ENCODE measurements at places on chromosomes 7 and 10.

GRCh38 chr7:52355053-52355452 is 680.4 kb upstream of the POM121L12 start:
- no peak for DNase-seq

DNA sequence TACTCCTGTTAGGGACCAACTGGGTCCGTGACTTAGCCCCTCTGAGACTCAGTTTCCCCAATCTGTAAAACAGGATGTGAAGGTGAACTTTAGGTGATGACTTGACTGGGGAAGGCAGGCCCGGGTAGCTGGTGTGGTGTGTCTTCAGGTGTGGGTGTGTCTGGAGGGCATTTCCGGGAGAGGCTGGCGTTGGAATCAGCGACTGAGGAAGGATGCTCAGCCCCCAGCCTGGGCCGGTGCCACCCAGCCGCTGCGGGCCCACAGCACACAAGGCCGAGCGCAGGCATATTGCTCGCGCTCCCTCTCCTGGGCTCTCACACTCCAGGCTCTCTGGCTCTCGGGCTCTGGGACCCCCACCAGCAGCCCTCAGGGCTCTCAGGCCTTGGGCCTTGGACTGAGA is 31.7 kb upstream of the CNPY1 start:
- DNase-seq, result no peak

DNA sequence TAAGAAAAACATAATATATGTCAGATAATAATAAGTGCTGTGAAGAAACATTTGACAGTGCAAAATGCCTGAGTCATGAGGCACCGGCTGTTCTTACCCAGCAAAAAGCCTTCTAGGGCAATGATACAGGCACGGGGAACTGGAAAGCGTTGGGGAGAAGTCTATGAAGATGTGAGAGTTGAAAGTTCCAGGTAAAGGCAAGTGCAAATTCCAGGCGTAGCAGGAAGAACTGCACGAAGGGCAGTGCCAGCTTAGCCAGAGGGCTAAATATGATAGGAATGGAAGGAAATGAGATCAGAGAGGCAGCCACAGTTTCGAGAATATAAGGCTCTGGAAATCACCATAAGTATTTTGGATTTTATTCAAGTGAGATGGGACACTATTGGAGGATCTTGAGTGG is 87.0 kb downstream of the IPMK start:
- DNase-seq, result peak; percentile 15

DNA sequence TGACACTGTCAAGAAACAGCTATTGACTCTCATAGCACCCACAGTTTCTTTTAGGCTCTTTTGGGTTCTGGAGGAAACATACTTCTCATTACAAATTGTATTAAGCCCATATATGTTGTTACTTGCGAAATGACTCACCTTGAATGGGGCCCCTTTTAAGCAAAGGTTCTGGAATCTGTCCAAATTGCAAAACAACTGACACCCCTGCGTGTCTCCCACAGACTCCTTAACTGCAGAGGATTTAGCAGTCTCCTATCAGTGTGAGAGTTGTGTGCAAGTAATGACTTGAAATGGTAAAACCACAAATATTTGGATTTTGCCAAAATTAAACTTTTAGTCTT is 192.3 kb downstream of the DNAJC1 start:
- no peak for DNase-seq

GRCh38 chr10:130363899-130364445 is 227.8 kb downstream of the GLRX3 start:
- DNase-seq, result no peak

GRCh38 chr7:39260279-39260844 is 282.7 kb downstream of the POU6F2 start:
- no peak for DNase-seq

GRCh38 chr7:106456329-106456728 is 171.5 kb upstream of the NAMPT start:
- no peak for DNase-seq

DNA sequence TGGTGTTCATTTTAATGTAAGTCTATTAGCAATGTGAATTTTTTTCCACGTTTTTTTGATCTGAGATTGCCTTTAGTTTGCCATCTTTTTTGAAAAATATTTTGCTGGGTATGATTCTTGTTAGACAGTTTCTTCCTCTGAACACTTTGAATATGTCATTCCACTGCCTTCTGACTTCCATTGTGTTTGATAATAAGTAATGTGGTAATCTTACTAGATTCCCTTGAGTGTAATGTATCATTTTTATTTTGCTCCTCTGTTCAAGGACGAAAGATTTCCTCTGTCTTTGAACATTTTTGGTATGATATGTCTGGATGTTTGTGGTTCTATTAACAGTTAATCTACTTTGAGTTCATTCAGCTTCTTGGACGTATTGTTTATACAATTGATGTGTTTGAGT is 371.4 kb downstream of the SUGCT start:
- DNase-seq, result no peak

- DNase-seq, result no peak
Measured at GRCh38 chr7:119959811-119960210, 313.2 kb upstream of the KCND2 start.

DNA sequence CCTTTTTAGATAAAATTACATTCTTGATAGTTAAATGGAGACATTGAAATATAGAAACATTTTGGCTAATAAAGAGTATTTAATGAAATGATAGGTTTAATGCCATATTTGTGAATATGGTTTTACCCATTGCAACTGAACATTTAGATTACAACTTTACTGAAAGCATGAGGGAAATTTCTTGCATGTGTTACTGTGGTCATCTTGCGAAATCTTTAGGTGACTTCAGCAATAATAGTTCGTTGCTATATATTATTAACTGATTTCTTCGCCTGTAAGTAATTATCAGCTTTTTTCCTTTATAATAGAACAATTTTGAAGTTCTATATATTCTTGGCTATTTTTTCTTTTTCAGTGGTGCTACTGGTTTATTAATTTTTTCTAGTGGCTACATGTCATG is 83.2 kb downstream of the MLLT10 start:
- no peak for DNase-seq

GRCh38 chr7:125253452-125254190 is 324.0 kb upstream of the POT1 start:
- no peak for DNase-seq

GRCh38 chr10:101357958-101358357 is 4.0 kb downstream of the BTRC start:
- no peak for DNase-seq

DNA sequence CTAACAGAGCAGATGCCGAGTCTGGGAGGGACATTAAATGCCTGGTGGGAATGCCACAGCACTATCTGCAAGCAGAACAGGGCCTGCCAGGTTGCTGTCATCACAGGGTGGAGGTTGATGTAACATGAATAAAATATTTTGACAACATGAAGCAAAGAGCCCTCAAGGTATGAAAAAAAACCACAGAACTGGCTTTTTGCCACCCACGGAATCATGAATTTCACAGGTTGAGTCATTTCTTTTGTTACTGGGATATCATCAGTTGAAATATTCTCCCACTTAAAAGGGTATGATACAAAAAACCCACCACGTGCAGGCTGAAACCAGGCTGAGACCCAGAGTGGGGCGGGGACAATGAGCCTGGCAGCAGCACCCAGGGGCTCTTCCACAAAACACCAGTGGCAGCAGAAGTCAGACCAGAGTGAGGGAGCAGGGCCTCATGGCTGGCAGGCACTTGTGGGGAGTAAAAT is 220.1 kb downstream of the TNS3 start:
- peak; percentile 90 for DNase-seq

- DNase-seq, result no peak
Measured at GRCh38 chr7:150716368-150716767, at the start of gene GIMAP1. TSS of gene GIMAP1 (plus strand) at chr7:150716613. CDS start at chr7:150719048, 2,435 bp downstream.

- peak; percentile 44 for DNase-seq
Measured at GRCh38 chr7:45203936-45204445, 46.4 kb downstream of the RAMP3 start.

GRCh38 chr7:40721342-40721949 is 586.6 kb downstream of the SUGCT start:
- peak; percentile 7 for DNase-seq

- DNase-seq, result no peak
Measured at GRCh38 chr7:18364396-18364795, 131.2 kb upstream of the HDAC9 start.

DNA sequence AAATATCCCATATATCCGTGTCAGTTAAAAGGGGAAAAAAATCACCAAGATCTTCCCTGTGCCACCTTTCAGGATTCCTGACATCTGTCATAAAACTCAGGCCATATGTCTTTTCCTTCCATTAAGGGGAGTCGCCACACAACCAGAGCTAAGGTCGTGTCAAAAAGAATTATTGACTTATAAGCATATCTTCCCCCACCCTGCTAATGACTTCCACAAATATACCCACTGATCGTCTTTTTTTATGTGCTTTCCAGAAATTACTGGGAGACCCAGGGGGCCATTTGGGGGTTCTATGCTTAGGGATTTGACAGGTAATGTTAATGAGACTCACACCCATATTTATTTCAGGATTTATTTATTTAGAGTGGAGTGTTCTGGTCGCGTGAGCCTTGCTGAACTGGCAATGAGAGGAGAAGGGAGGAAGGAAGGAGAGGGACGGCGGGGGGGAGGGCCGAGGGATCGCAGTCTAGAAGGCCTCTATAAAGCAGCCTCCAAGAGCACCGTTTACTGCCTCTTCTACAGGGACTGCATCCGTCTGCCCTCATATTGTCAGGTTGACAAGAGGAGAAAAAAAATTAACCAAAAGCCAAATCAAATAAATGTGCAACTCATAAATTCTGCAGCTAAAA is 135.7 kb upstream of the MGMT start:
- no peak for DNase-seq

GRCh38 chr10:126392469-126392868 is 4.2 kb upstream of the ADAM12 start:
- no peak for DNase-seq

DNA sequence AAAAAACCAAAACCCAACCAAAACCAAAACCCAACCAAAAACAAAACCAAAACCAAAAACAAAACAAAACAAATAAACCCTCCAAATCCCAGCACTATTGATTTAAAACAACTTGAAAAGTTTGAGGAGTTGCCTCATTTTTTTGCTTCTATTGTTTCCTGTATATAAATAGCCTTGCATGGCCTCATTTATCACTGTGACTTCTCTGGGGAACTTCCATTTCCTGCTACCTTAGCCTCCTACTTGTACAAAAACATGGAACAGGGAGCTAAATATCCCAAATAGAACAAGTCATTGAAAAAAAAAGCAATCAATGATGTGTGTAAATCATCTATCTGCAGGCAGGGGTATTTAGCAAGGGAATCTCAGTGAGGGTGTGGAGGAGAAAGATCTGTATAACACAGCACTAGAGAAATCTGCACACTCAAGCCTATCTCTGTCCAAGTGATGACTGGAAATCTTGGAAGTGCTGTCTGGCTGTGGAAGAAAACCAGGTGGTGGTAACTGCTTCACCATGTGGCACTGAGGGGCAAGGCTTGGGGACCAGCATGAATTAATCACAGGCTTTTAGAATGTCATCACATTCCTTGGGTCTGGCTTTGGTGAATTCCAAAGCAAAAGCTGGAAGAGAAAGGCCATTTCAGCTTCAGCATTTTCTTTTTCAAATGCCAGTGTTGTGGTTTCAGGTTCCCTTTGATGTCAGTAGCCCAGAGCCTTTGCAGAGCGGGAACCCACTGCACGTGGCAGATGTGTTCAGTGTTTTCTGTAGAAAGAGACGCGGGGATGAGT is 349.5 kb upstream of the ZNF32 start:
- DNase-seq, result peak; percentile 47

DNA sequence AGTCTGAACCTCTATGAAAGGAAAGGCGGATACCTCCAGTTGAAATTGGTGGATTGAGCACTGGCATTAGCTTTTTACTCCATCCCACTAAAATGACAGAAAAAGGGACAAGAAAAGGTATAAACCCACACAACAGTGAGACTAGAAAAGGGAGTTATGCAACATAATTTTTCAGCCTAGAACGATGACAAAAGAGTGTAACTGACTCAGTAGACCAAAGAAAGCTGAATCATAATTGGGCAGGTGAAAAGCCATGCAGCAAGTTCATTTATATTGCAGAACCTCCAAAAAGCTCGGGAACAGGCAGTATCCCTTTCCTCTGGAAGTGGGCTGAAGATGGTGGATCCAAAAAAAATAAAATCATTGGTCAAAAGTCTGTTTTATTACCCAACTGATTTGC is 30.5 kb upstream of the ZCCHC24 start:
- DNase-seq, result no peak

- DNase-seq, result no peak
Measured at GRCh38 chr10:71451754-71452153, 55.0 kb downstream of the CDH23 start.

- DNase-seq, result no peak
Measured at GRCh38 chr10:11880151-11881029, 57.2 kb downstream of the PROSER2 start.

- no peak for DNase-seq
Measured at GRCh38 chr7:136865777-136866176, 2.7 kb upstream of the CHRM2 start.

DNA sequence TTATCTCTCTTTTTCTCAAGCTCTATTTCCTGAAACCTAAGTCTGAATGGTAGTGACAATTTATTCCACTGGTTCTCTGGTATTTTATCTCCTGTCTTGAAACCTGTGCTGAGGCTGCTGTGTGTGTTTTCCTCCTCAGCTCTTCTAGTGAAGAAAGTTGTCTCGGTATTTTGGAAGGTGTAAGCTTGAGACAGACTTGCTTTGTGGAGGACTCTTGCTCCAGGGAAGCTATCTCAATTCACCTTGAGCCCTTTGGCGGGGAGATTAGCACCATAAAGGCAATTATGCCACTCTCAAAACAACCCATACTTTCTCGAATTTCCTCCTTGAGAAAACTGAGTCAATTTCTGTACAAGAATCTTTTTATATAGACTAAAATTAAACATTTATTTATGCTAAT is 141.6 kb downstream of the THSD7A start:
- DNase-seq, result no peak

DNA sequence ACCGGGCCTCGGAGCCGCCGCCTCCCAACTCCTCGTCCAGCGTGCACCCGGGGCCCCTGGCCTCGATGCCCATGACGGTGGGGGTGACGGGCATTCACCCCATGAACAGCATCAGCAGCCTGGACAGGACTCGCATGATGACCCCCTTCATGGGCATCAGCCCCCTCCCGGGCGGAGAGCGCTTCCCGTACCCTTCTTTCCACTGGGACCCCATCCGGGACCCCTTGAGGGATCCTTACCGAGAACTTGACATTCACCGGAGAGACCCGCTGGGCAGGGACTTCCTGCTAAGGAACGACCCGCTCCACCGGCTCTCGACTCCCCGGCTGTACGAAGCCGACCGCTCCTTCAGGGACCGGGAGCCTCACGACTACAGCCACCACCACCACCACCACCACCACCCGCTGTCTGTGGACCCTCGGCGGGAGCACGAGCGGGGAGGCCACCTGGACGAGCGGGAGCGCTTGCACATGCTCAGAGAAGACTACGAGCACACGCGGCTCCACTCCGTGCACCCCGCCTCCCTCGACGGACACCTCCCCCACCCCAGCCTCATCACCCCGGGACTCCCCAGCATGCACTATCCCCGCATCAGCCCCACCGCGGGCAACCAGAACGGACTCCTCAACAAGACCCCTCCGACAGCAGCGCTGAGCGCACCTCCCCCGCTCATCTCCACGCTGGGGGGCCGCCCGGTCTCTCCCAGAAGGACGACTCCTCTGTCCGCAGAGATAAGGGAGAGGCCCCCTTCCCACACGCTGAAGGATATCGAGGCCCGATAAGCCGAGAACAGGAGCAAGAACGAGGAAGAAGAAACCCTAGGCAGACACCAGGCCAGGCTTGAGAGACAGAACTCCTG is 341.5 kb upstream of the GALNT17 start:
- no peak for DNase-seq

Measured in EL (cell line).